Natural killer cell (primary cell): ENCODE measurements at places on chromosomes 5 and 9. TPM values are rescaled to one million over a fixed set of nuclear protein-coding genes. Genes with fewer than 3 reads are reported as not detected.

The N4BP3 gene
- 5.6 TPM for total RNA-seq

The CD274 gene
- 6.0 TPM for total RNA-seq

The FLT4 gene
- 0.68 TPM for total RNA-seq

DNA sequence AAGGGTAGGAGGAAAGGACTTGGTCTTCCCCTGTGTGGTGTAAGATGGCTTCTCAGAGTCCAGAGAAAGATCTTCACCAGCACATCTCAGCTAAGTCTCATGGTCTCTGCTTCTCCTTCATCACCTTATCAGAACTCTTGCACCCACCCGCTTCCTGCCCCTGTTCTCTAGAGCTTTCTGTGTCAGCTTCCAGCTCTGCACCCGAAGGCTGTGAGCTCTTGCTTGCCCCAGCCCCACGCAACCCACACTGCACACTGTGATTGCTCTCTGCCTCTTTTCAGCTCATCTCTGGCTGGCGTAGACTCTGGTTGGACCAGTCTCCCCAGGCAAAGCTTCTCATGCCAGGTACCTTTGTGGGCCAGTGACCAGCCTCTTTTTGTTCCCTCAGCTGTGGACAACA is 93.2 kb upstream of the RAPGEF1 start:
- H3K4me1 ChIP-seq: no peaks in the 10 kb centered on the region
- no peak for DNase-seq

The IFNB1 gene
- not detected for total RNA-seq

- no peak for DNase-seq
- H3K36me3 ChIP-seq: no peaks in the 10 kb centered on the region
- H3K27me3 ChIP-seq: no peaks in the 10 kb centered on the region
- H3K27ac ChIP-seq: no peak overlapping the region
These were observed 101.3 kb downstream of the FBXL7 start for GRCh38 chr5:15601274-15601673.
